Suppressor macrophage treated with lipopolysaccharide for 1 hour (primary cell): ENCODE measurements at places on chromosomes 16 and 17.

DNA sequence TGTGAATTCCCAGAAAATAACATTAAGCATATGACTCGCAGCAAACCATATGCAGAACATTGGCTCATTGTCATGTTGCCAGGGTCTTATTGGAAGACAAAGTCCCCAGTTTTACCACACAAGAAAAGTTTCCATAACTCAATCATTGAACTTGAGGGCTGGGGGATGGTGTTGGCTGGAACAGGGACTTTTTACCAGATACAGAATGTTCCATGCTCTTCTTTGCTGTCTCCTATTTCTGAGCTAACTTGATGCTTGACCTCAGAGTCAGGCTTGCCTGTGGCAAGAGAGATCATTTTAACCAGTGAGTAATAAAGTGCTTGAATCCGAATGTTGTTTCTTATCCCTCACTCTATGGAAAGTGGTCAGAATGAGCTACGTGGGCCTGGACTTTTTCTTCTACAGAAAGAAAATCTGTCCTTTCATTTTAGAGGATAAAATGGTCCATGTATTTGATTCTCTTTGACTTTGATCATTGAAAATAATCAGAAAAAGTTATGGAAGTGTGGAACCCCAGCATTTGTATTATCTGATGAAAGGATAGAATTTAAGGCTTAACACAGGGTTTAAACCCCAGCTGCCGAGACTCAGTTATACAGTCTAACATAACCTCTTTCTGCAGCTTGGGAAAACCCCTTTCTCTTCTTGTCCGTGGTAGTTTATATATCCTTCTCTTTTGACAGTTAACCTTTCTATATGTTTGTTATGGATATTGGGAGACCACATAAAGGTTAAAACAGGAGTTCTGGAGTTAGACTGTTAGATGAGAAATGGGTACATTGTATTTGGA is 67.0 kb downstream of the TUBD1 start:
- DNase-seq, result peak; percentile 86

DNA sequence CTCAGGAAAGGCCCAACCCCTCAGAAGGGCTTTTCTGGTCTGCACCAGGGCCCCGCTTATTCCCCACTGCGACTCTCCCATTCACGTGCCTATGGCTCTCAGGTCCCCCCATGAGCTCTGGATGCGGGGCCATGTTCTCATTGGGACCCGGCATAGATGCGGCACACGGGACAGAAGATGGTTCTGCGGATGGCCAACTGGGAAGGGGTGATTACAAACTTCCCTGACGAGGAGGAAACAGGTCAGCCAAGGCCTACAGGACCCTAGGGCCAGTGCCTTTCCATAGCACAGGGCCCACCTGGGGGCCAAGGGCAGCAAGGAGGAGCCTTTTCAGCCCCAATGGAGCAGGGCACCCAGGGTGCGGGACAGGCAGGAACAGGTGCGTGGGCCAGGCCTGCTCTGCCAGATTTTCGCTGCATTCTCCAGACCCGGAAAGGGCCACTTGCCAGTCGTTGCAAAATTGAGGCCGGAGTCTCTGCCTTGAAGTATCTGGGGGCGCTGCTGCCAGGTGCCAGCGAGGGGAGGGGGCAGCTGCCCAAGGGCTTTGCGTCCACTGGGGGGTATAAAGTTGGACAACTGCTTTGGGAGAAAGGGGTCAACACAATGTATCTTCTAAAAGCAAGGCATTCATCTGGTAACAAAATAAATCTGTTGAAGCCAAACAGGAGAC is 20.5 kb downstream of the SLC7A5 start:
- DNase-seq, result no peak

DNA sequence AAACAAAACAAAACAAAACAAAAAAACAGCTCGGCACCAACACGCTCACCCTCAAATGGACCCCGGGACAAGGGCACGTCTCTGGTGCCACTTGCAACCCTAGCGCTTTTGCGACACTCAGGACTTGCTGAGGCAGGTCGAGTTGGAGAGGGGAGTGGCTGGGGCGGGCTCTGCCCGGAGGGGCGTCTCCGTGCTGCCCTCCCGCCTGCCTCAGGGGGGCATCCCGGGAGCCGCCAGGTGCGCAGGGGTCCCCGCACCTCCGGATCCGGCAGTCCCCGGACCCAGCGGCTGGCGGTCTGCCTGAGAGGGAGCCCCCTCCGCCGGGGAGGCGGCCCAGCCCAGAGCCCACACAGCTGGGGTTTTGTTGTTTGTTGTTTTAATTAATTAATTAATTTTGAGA is at the start of gene SLC52A1:
TSS of gene SLC52A1 (minus strand) at position 112 of the 400 bp plus-strand sequence. CDS start 820 bp downstream, outside the sequence.
- DNase-seq, result no peak

- no peak for DNase-seq
These were observed 142.8 kb downstream of the MAP2K6 start for GRCh38 chr17:69557339-69557738.
